ENCODE measurements at places on chromosomes 1 and 21. TPM values are rescaled to one million over a fixed set of nuclear protein-coding genes. Genes with fewer than 3 reads are reported as not detected.

EXTL1 gene
- 0.99 TPM for total RNA-seq

PTPN22 gene
- 1.6 TPM for total RNA-seq

SPATA17 gene
- 1.1 TPM for total RNA-seq

HAPLN2 gene
- 0.71 TPM for total RNA-seq

MMP23B gene
- total RNA-seq = 26.5 TPM

HCRTR1 gene
- not detected for total RNA-seq

- peak; percentile 55 for DNase-seq
- no peak overlapping the region for H3K27ac ChIP-seq
- no peaks in the 10 kb centered on the region for H3K27me3 ChIP-seq
- H3K4me1 ChIP-seq = no peaks in the 10 kb centered on the region
- no peak overlapping the region for H3K4me3 ChIP-seq
Measured at GRCh38 chr21:42580793-42581321, 67.2 kb downstream of the SLC37A1 start.

DNA sequence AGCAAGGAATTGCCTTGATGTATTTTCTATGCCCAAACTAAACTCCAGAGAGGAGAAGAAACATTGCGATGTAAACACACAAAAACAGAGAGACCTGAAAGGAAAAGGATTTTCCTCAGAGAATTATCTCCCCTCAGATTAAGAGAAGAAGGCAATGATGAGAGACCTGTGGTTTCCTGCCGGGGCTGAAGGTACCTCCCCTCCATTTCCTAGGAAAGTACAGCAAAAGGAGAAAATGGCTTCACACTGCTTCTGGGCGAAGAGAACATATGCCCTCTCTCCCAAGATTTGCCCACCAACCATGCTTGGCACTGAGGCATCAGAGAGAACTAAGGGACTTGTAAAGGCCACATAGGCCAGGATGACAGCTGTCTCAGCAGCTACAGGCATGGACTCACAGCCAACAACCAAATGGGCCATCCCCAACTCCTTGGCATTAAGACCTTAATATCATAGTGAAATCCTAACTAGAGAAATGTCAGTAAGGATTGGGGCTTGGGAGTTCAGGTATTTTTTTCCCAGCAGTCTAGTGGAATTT lies 523.0 kb downstream of the PTPRC start:
- no peak overlapping the region for H3K27ac ChIP-seq
- H3K27me3 ChIP-seq = no peaks in the 10 kb centered on the region
- no peak for DNase-seq
- no peaks in the 10 kb centered on the region for H3K4me1 ChIP-seq
- H3K4me3 ChIP-seq = no peak overlapping the region

- no peaks in the 10 kb centered on the region for H3K4me1 ChIP-seq
- no peaks in the 10 kb centered on the region for H3K27me3 ChIP-seq
- H3K36me3 ChIP-seq = no peaks in the 10 kb centered on the region
- H3K27ac ChIP-seq = no peak overlapping the region
- no peak overlapping the region for H3K4me3 ChIP-seq
- DNase-seq = no peak
Measured at GRCh38 chr1:96387785-96388184, 333.8 kb upstream of the PTBP2 start.

DNA sequence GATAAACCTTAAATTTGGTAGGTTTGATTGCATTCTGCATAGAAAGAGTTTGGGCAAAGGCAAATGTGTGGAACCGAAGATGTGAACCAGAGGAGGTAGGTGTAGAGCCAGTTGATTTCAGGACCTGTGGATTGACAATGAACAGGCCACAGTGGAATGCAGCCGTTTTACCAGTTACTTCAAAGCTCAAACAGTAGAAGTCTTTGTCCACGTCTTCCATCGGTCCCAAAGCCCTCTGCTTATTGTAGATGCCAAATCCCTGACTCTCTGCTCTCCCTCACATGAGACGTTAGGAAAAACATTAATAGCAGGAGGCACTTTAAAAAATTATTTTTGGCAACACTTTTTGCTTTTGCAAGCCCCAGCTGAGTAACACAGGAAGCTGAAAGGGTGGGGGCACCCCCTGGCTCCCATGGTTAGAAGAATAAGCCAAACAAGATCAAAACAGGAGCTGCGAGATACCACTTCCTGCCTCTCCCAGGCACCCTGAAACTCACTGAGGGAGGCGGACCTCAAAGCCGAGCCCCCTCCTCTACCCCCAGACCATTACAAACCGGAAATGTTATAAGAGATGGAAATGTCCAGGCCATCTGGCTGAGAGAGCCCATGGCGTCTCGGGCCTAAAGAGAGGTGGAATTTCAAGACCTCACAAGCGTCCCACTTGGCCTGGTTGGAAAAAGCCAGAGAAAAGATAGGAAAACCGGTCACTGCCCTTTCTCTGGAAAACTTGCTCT lies 13.5 kb downstream of the TRAF3IP3 start:
- DNase-seq = peak; percentile 88
- H3K4me1 ChIP-seq = peaks cover 37% of the 10 kb centered on the region
- no peaks in the 10 kb centered on the region for H3K36me3 ChIP-seq

GRCh38 chr1:74380252-74380651 lies 132.2 kb downstream of the LRRC53 start:
- no peak overlapping the region for H3K4me3 ChIP-seq
- no peak for DNase-seq
- no peak overlapping the region for H3K27ac ChIP-seq
- no peaks in the 10 kb centered on the region for H3K27me3 ChIP-seq
- no peaks in the 10 kb centered on the region for H3K36me3 ChIP-seq

DNA sequence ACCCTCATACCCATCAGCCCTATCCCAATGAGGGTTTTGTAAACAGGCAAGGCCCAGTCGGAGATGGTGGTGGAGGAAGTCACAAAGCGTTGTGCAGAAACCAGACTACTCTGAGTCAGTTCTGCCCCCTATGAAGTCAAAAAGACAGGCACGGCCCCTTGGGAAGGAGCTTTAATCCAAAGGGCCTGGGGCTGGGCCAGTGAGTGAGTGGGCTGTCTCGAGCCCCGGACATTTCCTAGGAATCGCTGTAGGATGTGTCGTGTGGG lies 442 bp upstream of the AHCYL1 start:
- H3K27me3 ChIP-seq = no peaks in the 10 kb centered on the region
- no peak overlapping the region for H3K4me3 ChIP-seq
- H3K36me3 ChIP-seq = no peaks in the 10 kb centered on the region
- no peak for DNase-seq
- H3K27ac ChIP-seq = peak overlapping the region; percentile 96
- H3K4me1 ChIP-seq = no peaks in the 10 kb centered on the region

GRCh38 chr1:83670909-83671565 lies 327.9 kb downstream of the TTLL7 start:
- H3K36me3 ChIP-seq = no peaks in the 10 kb centered on the region
- H3K27ac ChIP-seq = no peak overlapping the region
- H3K4me1 ChIP-seq = peaks cover 5% of the 10 kb centered on the region
- no peaks in the 10 kb centered on the region for H3K27me3 ChIP-seq

GRCh38 chr1:20361805-20362381 lies 71.2 kb downstream of the VWA5B1 start:
- DNase-seq = no peak
- peaks cover 27% of the 10 kb centered on the region for H3K4me1 ChIP-seq
- H3K36me3 ChIP-seq = no peaks in the 10 kb centered on the region
- H3K4me3 ChIP-seq = no peak overlapping the region

DNA sequence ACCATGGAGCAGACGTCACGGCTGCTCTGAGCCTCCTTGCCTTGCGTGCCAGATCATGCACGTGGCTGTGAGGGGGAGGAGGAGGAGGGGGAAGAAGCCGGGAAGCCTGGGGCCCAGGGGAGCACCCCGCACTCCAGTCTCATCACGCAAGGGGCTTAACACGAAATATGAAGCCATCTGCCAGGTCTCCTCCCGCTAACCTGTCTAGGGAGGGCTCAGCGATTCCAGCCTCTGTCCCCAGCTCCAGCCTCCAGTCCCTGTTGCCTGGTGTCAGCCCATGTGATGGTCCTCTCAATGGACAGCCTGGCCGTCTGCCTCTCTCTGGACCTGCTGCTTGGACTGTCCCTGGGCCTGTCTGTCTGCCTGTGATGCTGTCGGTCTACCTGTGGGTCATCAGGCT lies 22.5 kb upstream of the C1QA start:
- DNase-seq = no peak

- no peak overlapping the region for H3K27ac ChIP-seq
- H3K4me1 ChIP-seq = no peaks in the 10 kb centered on the region
- H3K27me3 ChIP-seq = no peaks in the 10 kb centered on the region
- H3K4me3 ChIP-seq = no peak overlapping the region
- no peak for DNase-seq
Measured at GRCh38 chr1:117026361-117026760, 24.8 kb downstream of the CD101 start.

DNA sequence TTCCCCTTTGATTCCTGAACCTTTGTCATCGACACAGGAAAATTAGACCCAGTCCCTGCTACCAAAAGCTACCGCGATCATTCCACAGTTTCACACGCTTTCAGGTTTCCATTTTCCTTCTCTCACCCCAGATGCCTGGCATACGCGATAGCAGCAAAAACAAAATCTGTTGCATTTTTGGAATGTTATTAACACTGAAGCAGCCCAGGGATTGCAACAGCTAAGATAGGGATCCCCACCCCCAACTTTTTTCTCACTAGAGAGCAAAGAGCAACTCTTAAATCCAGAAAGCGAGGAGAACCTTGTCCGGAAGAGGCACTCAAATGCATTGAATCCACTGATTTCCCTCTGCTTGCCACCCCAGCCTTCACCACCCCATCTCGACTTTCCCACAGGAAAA lies 8.9 kb downstream of the OVAAL start:
- no peaks in the 10 kb centered on the region for H3K27me3 ChIP-seq
- no peaks in the 10 kb centered on the region for H3K4me1 ChIP-seq
- H3K36me3 ChIP-seq = no peaks in the 10 kb centered on the region
- DNase-seq = no peak

GRCh38 chr1:180544050-180544449 lies 14.7 kb upstream of the OVAAL start:
- no peaks in the 10 kb centered on the region for H3K36me3 ChIP-seq
- no peak for DNase-seq
- no peaks in the 10 kb centered on the region for H3K27me3 ChIP-seq
- H3K4me1 ChIP-seq = peaks cover 10% of the 10 kb centered on the region
- H3K27ac ChIP-seq = peak overlapping the region; percentile 69

- no peaks in the 10 kb centered on the region for H3K4me1 ChIP-seq
- H3K27ac ChIP-seq = no peak overlapping the region
- no peak overlapping the region for H3K4me3 ChIP-seq
- DNase-seq = no peak
- peaks cover 67% of the 10 kb centered on the region for H3K36me3 ChIP-seq
- no peaks in the 10 kb centered on the region for H3K27me3 ChIP-seq
Measured at GRCh38 chr21:44093761-44094160, 13.4 kb upstream of the PWP2 start.

DNA sequence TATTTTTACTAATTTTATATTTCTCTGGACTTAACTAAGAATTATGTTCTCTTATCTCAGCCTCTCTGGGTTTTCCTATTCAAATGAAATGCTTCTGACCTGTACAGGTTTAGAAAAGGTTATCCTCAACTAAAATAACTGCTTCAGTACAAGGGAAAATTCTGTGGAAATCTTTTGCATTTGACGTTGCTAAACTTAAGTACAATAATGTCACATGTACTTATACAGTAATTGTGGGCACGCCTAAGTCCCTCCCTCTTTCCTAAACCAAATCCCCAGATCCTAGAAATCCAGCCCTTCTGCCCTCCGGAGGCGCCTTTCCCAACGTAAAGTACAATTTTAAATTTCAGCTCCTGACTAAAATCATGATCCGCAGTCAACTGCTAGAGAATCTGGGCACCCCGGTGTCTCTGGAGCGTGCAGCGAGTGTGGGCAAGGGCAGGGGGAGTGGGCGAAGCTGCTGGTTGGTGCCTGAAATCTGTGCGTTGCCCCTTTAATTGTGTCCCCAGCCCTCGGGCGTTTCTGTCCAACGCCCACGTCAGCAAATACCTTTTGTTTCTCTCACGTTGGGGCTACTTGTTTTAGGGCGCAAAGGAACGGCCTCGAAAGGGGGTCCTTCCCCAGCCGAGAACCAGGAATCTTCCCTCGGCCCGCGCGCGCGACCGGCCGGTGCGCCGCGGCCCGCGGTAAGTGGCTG lies at the start of gene ZBTB8A:
TSS of gene ZBTB8A (plus strand) at position 541 of the 697 bp plus-strand sequence. CDS start 53,505 bp downstream, outside the sequence.
- H3K27me3 ChIP-seq = no peaks in the 10 kb centered on the region
- H3K36me3 ChIP-seq = no peaks in the 10 kb centered on the region
- H3K4me3 ChIP-seq = peak within 1 kb of the TSS; percentile 67
- peaks cover 17% of the 10 kb centered on the region for H3K4me1 ChIP-seq

DNA sequence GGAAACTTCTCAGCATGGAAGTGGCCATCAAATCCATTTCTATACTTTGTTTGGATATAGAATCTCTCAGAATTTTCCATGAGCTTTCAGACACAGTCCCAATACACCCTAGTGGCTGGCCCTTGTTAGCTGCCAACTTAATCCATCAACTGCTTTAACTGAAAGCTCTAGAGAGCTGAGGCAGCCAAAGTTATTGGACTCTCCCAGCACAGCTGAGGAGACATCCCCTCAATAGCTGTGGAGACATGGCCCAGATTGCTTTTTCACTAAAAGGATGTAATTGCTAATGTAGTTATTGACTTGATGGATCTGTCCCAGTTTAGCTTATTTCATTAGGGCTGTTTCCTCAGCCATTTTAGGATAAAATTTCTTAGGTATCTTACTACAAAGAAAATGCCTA lies 94.8 kb upstream of the PRMT6 start:
- H3K27ac ChIP-seq = no peak overlapping the region
- DNase-seq = no peak
- no peaks in the 10 kb centered on the region for H3K4me1 ChIP-seq
- no peak overlapping the region for H3K4me3 ChIP-seq
- H3K27me3 ChIP-seq = no peaks in the 10 kb centered on the region

GRCh38 chr1:23497777-23498439 lies 13.9 kb upstream of the ASAP3 start:
- H3K36me3 ChIP-seq = no peaks in the 10 kb centered on the region
- H3K27ac ChIP-seq = no peak overlapping the region
- no peaks in the 10 kb centered on the region for H3K27me3 ChIP-seq

- no peak for DNase-seq
- no peaks in the 10 kb centered on the region for H3K36me3 ChIP-seq
- no peaks in the 10 kb centered on the region for H3K4me1 ChIP-seq
- H3K4me3 ChIP-seq = no peak overlapping the region
- H3K27me3 ChIP-seq = peaks cover 37% of the 10 kb centered on the region
- H3K27ac ChIP-seq = no peak overlapping the region
Measured at GRCh38 chr1:37319284-37319683, 155.1 kb upstream of the ZC3H12A start.

GRCh38 chr1:153192697-153193096 lies 10.5 kb upstream of the LELP1 start:
- H3K27me3 ChIP-seq = no peaks in the 10 kb centered on the region
- H3K4me3 ChIP-seq = no peak overlapping the region
- no peak overlapping the region for H3K27ac ChIP-seq
- no peak for DNase-seq
- no peaks in the 10 kb centered on the region for H3K4me1 ChIP-seq
- no peaks in the 10 kb centered on the region for H3K36me3 ChIP-seq

Measured in sigmoid colon (tissue), 7 donors.